NCI-H1930 (cell line): ENCODE measurements at places on chromosomes 12 and 14.
A peak's percentile ranks its signal among the peaks of the same experiment; 100 is the strongest.

DNA sequence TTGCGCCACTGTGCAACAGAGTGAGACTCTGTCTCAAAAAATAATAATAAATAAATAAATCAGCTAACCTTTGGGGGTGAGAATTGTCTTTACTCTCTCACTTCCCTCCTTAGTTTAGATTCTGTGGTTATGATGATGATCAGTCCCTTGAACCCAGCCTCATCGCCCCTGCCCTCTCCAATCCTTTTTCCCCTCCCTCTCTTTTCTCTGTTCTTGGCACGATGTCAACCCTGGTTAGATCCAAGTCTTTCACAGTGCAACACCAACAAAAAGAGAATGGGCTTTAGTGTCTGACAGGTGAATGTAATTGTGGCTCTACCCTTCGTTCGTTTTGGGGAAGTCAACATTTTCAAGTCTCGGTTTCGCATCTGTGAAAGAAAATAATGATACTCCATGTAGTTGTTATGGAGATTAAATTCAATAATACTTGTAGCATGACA, 59.0 kb downstream of the NTN4 start:
- DNase-seq: no peak

- no peak for DNase-seq
Observed at GRCh38 chr12:130714591-130715149, 1.4 kb downstream of the RIMBP2 start.

- no peak for DNase-seq
Observed at GRCh38 chr12:123094349-123095077, 56.4 kb downstream of the PITPNM2 start.

DNA sequence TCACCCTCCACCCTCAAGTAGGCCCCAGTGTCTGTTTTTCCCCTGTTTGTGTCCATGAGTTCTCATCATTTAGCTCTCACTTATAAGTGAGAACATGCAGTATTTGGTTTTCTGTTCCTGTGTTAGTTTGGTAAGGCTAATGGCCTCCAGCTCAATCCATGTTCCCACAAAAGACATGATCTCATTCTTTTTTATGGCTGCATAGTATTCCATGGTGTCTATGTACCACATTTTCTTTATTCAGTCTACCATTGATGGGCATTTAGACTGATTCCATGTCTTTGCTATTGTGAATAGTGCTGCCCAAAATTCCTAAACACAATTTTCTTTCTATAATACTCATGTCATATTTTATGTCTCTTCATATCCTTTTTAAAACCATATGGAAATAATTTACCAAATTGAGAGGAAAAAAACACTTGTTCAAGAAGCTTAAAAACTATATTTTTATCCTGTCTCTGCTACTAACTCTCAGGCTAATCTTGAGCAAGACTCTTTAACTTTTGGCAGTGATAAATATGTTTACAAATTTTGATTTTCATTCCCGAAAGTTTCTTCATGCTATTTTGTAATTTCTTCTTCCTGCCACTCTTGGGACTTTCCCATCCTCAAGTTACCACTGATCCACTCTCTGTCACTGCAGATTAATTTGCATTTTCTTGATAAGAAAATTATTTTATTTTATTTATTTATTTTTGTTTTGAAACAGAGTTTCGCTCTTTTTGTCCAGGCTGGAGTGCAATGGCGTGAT, 28.0 kb upstream of the OSBPL8 start:
- no peak for DNase-seq

DNA sequence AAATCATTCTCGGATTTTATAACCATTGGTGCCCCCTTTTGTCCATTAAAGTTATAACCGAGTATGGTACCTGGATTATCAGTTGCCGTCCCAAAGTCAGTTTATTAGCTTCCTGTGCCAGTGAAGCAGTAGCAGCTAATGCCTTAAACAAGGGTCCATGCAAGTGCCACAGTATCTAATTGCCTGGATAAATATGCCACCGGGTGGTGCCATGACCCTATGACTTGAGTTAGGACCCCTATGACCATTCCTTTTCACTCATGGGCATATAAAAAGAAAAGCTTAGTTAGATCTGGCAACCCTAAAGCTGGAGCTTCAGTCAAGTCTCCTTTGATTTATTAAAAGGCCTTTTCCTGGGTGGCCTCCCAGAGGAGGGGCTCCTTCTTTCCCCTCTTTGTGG, 1314.6 kb downstream of the TMEM121 start:
- DNase-seq: no peak

- no peak for DNase-seq
Observed at GRCh38 chr12:94267921-94268471, 119.6 kb downstream of the PLXNC1 start.

DNA sequence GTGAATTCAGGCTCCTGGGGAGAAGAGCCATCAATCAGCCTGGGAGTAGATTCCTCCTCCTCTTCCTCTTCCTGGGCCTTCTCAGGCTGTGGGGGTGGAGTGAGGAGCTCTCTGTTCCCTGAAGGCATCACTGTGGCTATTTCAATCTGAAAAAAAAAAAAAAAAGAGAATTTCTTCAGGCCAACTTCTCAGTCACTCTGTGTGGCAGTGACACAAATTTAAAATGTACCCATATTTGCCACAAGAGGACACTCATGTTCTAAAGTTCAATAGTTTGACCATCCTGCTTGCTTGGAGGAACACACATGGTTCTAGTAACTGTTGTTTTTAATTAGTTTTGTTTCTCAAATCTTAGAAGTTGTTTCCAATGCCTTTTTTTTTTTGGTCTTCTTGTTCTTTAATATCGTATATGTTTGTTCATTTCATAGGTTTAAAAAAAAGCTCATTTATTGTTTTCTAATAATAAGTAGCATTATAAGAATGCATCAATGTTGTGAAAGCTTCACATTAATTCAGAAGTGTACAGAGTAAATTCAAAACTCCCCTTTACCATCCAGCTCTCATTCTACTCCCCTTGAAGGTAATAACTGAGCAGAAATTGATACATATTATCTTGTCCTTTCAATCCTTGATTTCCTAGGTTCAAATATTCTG, 23.3 kb upstream of the CCER1 start:
- peak; percentile 33 for DNase-seq

DNA sequence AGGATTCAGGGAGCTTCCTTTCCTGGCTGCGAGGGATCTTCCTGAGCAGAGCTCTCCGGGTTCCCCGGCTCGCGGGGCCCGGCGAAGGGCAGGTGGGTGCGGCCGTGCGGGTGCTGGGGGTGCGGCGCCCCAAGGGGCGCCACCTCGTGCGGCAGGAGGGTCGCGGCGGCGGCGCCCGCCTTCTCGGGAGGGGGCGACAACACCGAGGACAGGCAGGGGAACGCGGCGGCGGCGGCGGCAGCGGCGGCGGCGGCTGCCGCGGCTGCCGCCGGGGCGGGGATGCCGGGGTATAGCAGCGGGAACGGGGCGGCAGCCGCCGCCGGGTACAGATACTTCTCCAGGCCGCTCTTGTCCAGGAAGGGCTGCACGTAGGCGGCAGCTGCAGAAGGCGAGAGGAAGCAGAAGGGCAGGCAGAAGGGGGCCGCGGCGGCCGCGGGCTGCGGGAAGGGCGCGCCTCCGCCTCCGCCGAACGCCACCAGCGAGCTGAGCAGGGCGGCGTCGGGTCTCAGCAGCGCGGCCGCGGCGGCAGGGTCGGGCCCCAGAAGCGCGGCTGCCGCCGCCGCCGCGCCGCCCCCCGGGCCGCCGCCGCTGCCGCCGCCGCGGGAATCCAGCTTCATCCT, 2.7 kb downstream of the BHLHE41 start:
- no peak for DNase-seq

- no peak for DNase-seq
Observed at GRCh38 chr12:5305425-5305824, 126.5 kb upstream of the NTF3 start.

DNA sequence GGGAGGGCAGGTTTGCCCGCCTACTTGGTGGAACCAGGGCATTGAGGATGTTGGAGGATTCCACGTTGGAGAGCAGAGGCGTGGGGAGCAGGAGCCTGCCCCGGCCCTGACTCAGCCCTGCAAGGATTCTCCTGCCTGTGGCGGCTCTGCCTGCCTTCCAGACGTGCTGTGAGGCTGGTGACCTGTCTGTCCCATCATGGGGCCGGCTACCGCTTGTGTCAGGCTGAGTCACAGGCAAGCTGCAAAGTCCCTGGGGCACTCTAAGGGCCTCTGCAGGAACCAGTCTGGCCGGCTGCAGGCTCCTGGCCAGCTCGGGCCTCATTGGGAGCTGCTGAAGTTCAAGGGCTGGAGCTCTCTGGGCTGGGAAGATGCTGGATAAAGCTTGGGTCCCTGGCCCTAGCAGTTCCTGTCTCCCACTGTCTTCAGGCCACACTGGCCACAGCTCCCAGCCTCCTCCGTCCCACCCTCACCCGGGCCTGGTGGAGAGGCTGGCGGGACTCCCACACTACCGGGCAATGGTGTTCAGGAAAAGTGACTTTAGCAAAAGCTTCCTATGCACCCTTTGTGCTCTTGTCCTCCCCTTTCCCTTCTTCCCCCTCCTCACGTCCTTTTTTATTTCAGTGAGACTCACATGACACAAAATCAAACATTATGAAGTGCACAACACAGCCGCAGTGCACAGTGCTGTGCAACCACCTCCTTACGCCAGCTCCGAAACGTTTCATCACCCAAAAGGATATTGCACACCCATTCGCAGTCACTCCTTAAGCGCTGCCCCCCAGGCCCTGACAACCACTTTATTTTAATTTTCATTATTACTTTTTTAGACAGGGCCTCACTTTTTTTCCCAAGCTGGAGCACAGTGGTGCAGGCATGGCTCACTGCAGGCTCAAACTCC, 22.0 kb upstream of the ULK1 start:
- DNase-seq: no peak

DNA sequence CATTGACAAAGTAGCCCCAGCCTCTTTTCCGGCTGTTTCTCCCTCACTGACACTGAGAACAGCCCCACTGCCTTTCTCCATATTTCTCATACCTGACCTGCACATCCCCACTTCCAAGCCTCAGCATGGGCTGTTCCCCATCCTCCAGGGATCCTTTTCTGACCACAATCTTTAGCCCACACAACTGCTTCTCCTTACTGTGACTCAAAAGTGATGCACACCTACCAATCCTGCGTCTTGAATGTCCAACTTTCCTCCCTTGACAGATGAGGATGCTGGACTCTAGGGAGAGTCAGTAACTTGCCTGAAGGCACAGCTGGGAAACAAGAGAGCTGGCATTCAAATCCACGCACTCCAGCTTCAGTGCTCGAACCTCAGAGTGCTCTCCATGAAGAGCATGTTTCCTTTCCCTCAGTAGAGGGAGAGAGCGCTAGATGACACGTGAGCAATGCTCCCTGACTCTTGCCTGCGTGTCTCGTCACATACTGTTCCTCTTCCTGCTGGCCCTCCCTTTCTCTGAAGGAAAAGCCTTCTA, 75.6 kb downstream of the NTF3 start:
- no peak for DNase-seq

DNA sequence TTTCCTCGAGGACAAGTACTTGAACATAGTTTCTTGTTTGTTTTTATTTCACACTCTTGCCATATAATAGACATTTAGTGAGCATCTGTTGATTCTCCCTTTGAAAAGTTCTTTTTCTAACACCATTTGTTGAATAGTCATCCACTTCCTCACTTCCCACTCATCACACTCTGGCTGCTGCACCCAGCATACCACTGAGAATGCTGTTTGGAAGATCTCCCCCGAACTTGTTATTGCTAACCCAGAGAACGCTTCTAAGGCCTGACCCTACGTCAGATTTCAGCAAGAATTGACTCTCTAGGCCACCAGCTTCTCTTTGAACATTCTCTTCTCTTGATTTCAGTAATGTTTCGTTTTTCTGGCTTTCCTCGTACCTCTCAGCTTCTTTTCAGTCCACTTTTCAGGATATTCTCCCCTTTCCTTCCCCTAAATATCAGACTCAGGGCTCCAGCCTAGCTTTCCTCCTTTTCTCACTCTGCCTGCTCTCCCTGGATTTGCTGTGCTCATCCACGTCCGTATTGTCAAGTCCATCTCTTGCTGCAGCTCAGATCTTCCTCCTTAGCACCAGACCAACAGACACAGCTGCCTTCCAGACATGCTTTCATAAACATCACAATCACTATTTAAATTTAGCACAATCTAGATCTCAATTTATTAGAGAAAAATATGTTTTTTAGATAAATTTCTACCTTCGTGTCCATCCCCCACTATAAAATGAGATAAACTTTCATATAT, 94.0 kb upstream of the SLC38A4 start:
- no peak for DNase-seq

GRCh38 chr12:34033628-34034296, 11.5 kb downstream of the ALG10 start:
- no peak for DNase-seq

- DNase-seq: no peak
Observed at GRCh38 chr12:5874514-5874913, 70.5 kb downstream of the ANO2 start.

DNA sequence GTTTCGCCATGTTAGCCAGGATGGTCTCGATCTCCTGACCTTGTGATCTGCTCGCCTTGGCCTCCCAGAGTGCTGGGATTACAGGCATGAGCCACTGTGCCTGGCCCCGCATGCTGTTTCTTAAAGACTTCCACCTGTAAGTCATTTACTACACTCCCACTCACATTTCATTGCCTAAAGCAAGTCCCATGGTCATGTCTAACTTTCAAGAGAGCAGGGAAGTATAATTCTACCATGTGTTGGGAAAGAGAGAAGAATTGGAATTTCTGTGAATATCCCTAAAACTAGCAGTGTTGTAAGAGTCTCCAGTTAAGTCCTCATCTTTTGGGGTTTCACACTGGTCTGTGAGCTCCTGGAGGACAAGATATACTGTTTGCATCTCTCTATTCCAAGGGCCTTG, 139.7 kb downstream of the EMP1 start:
- DNase-seq: no peak

- DNase-seq: no peak
Observed at GRCh38 chr14:94113908-94114588, 3.5 kb downstream of the IFI27 start.

DNA sequence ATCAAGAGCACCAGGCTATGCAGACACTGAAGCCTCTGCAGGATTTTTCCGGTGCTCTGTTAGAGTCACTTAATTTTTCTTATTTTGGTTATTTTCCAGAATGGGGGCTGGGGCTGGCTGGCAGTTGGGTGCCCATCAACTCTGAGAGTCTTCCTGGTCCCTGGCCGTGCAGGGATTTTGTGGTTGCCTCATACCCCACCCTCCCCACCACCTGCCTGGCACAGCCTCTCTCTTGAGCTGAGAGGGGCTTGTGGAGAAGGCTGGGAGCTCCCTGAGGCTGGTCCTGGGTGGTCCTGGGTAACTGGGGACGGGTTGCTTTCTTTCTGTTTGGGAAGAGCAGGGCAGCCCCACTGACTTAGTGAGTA, 23.3 kb downstream of the LRTM2 start:
- DNase-seq: no peak
